Activated naive CD4-positive, alpha-beta T cell treated with Interleukin-2 at 50 U/mL for 16 hours (primary cell): ENCODE measurements at places on chromosomes 4 and X.
A peak's percentile ranks its signal among the peaks of the same experiment; 100 is the strongest.

GRCh38 chrX:1421433-1422134 lies 29.7 kb upstream of the SLC25A6 start:
- DNase-seq: no peak

DNA sequence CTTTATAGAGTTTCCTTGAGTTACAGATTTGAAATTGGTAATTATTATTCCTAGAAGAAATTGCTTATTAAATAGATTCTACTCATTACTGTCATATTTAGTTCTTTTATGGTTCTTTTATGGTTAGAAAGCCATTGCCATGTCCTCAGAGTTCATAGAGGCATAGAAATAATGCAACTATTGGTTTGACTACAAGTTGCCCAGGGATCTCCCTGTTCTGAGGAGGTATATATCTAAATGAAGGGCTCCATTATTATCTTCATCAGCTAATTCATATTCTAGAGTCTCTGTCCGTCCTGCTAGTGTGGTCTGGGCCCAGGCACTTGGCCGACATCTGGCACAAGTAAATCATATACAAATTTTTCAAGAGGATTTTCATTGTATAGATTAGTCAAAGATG lies 535.7 kb downstream of the PPP4R3C start:
- DNase-seq: no peak

DNA sequence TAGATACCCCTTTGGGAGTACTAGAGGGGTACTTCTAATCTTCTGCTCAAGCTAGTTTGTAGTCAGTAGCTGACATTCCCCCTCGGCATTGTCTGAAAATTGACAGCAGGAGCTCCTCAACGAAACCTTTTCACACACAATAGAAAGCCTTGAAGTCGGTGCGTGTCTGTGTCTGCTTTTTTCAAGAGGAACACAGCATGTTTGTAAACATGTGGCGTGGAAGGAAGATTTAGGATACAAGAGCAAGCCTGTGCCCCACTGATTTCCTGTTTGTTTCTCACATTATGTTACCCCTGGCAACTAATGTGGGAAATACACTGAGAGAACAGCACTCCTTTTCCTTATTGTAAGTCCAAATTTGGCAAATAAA lies 252.6 kb downstream of the ANKRD50 start:
- DNase-seq: no peak

DNA sequence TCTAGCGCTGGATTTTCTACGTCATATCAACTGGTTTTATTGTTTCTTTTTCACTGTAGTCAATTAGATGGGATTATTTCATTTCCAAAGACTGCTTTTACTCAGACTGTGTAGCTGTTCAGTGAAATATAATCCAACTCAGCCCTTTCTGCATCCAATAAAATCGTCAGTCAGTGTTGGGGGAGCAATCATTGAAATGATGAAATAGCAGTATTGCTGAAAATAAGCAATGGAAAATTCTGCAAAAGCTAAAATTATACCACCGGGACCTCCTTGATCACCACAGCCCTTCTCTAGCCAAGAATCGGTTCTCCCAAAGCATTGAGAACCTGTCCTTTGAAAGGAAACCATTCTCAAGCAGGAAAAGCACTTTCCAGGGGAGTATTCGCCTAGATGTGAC lies 243.1 kb upstream of the TENM3 start:
- no peak for DNase-seq

GRCh38 chr4:137471461-137471860 lies 60.8 kb downstream of the PCDH18 start:
- DNase-seq: no peak

DNA sequence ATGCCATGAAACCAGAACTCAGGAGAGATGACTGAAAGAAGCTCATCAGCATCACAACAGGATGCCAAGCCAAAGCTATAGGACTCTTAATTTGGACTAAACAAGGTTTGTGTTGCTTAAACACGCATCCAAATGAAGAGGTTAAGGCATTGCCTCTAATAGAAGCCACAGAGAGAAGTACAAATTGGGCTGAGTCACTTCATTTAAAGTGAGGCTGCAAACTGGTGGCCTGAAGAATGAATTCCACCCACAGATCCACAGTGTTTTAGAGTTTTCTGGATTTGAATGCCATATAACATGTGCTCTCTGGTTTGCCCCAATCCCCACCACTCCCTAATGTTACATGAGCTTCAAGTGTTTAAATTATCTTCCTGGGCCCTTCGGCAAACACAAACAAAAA lies 103.5 kb downstream of the FIP1L1 start:
- no peak for DNase-seq

DNA sequence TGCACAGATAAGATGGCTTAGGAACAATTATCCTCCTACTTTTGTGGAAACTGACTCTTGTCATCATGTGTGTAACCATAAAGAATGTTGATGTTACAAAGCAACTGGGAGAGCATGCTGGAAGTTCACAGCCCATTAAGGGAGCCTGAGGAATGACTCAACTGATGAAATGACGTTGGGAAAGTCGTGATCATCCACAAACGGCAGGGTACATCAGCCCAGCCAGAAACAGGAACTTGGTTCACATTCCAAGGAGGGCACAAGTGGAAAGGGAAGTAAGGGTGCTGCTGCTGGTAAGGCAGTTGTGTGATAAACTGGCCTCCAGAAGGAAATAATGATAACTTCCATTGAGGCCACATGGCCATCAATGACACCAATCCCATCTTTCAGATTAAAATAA lies 6.7 kb downstream of the TEC start:
- no peak for DNase-seq

GRCh38 chrX:111328858-111329257 lies 58.6 kb upstream of the CAPN6 start:
- DNase-seq: no peak

GRCh38 chr4:56681158-56681852 lies at the start of gene HOPX:
HOPX (minus strand) TSS chr4:56681296; CDS start chr4:56657816, 23,480 bp downstream.
- DNase-seq: peak; percentile 80

DNA sequence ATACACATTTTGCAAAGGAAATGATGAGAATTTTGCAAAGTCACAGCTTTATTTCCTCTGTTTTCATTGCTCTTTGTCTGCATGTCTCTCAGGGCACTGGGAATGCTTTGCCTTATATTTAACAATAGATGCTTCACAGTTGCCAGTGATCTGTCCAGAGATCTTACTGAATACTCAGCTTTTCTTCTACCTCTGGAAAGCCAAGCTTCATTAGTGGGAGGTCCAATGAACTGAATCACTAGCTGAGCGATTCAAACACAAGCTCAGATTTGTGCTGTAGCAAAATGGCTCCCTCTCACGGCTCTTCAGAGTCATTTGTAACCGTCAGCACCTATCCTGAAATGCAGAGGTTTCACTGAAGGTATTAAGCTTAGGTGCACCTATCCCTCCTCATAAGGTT lies 138.9 kb downstream of the DCLK2 start:
- DNase-seq: no peak

GRCh38 chrX:10367406-10367805 lies 210.6 kb downstream of the CLCN4 start:
- no peak for DNase-seq

DNA sequence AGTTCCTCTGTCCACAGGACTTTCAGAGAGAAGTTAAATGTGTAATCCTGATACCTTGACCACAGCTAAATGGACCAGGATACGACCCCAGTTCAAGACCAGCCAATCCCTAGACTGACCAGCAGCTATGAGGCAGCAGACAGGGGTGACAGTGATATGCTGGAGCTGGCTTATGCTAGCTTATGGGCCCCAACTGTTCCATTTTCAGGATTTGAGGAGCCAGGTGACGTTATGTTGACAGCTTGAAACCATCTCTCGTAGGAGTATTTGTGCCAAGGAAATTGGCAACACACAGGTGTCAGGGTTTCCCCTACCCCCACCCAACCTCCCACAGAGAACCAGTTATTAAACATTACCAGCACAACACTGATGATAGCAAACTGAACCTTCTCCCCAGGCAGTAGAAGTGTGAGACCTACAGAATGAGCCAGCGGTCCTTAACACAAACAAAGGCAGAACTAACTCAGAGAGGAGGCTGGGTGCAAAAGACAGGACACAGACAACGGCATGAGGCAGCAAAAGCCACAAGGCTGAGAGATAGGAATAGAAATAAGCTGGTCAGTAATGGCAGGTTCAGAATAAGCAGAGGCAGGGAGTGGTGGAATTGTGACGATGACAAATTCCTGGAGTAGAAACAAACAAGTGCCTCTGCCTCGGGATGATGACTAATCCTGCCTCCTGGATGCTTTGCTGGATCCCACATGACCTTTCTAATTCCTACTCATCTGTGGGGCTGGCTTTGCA lies 85.6 kb upstream of the CPEB2 start:
- no peak for DNase-seq

DNA sequence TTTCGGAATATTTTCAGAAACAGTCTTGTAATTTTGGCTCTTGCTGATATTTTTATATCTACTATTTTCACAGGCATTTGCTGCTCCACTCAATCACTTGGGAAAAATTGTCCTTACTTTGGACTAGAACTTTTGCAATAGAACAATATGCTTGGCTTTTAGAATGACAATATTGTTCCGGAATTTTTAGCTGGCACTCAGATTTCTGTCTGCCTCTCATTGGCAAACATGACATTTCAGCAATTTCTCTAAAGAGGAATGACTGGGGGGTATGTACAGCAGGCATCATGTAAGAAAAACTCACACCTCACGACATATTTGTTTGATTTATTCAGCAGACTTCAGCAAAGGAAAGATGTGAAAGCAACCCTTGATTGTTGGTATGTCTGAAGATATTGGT lies 243.6 kb upstream of the GPRIN3 start:
- DNase-seq: no peak

DNA sequence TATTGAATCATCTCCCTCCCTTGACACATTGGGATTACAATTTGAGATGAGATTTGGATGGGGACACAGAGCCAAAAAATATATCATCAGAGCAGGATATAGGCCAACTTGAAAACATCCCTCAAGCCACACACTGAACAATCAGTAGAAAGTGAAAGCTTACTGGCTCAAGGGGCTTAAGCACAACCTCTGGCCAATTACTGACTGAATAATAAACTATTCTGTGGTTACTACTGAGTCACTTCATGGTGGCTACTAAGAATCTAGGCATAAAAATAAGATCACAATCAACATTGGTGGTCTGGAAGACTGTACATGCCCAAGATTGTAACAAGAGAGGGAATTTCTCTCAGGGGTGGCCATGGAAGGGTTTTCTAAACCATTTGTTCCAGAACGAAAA lies 27.4 kb upstream of the GPR174 start:
- no peak for DNase-seq

DNA sequence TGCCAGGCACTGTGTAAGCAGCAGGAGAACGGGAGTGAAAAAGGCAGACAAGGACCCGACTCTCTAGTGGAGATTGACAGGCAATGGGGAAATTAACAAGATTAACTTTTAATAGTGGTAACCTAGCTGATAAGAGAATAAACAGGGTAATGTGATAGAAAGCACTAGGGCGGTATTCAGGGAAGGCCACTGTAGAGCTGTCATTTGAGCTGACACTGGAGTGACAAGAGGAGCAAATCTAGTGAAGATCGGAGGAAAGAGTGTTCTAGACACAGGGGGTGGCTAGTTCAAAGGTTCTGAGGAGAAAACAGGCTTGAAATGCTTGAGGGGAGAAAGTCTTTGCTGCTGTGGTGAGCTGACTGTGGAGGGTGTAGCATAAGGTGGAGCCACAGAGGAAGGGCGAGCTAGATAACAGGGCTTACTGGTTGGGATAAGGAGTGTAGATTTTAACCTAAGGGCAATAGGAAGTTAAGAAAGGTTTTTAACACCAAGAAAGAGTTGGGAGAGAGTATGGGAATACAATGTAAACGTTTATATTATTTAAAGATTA lies 122.8 kb downstream of the SLC10A7 start:
- no peak for DNase-seq

DNA sequence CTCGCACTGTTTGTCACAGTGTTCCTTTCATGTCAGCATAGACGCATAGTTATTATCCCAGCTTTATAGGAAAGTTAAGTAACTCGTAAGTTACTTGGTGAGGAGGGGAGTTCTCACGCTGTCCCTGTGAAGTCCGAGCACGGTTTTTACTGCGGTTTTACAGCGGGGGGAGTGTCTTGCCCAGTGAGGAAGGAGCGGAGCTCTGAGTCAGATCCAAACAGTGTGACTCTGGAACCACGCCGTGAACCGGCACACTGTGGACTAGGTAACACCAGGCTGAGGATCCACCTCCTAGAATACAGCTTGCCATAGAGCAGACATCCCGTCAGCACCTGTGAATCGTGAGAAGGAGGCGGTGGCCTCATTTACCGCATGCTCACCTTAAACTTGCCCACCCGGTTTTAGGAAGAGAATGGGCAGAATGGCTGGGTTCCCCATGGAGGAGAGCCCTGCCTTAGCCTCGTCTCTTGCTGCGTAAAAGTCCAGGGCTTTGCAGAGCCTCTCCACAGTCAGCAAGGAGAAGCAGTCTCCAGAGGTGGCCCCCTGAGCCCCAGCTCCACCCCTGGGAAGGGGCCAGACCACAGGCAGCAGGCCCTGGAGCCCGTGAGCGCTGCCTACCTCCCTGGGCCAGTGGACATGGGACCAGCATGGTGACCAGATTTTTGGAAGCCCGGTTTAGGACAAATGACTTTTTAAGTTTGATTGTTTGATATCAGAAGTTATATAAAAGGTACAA lies 40.2 kb upstream of the HGFAC start:
- no peak for DNase-seq

GRCh38 chrX:76148753-76149152 lies 24.1 kb upstream of the PBDC1 start:
- DNase-seq: peak; percentile 37

GRCh38 chr4:182348779-182349326 lies 105.7 kb downstream of the TENM3 start:
- no peak for DNase-seq

DNA sequence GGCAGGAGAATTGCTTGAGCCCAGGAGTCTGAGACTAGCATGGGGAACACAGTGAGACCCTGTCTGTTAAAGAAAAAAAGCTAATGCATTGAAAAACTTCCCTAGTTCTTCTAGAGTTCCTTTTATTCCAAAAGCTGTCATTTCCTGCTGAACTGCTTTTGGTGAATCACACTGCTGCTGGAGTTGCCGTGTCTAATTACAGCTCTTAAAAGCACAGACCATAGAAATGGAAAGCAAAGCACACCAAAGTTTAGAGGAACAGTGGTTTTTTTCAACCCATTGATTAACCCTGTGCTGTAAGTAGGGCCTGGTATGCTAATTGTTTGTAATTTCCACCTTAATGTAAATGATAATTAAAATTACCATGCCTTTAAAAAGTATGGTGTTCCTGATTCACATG lies 52.4 kb downstream of the SEPTIN11 start:
- DNase-seq: no peak

- DNase-seq: no peak
Observed at GRCh38 chrX:104166735-104167436, 633 bp downstream of the FAM199X start.

DNA sequence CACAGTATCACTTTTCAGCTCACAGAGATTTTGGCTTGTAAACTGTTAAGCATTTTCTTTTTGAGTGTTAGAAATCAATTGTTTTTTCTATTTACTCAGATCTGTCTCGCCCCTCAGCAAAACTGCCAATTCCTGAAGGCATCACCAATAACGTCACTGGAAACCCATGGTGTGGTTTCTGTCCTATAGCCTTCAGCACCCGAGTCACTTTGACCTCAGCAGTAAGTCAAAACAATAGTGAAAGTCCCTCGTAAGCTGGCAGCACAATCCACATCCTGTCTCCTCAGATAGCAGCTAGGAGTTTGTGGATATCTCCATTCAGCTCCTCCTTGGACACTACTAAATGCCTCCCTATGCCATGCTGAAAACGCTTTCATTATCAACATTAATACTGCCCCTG lies 1787.4 kb upstream of the ADGRL3 start:
- no peak for DNase-seq

GRCh38 chrX:110143454-110144210 lies 140.7 kb downstream of the TMEM164 start:
- no peak for DNase-seq
